HCT116 (cell line): ENCODE measurements at places on chromosomes 6 and 20.
A peak's percentile ranks its signal among the peaks of the same experiment; 100 is the strongest.

DNA sequence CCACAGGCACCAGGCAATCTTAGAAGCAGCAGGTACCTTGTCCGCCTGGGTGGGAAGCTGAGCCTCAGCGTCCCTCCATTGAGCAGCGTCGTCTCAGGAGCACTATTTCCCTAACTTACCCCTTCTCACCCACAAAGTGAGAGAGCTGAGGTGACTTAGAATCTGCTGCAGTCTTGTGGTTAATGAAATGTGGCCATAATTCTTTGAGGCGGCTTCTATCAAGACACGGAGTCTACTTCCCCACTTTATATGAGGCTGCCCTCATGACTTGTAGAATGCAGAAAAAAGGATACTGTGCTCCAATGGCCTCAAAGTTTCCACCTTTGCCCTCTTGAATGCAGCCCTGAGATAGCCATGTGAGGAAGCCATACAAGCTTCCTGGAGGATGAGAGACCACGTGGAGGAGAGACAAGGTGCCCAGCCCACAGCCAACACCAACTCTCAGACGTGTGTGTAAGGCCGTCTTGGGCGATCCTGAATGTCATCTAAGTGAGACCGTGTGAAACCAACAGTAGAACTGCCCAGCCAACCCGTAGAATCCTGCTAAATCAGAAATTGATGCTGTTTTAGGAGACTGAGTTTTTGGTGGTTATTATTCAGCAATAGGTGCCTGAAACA lies 9.1 kb upstream of the TAGAP start:
- DNase-seq = no peak

GRCh38 chr6:46684771-46685170 lies 2.9 kb upstream of the TDRD6 start:
- no peak for DNase-seq

DNA sequence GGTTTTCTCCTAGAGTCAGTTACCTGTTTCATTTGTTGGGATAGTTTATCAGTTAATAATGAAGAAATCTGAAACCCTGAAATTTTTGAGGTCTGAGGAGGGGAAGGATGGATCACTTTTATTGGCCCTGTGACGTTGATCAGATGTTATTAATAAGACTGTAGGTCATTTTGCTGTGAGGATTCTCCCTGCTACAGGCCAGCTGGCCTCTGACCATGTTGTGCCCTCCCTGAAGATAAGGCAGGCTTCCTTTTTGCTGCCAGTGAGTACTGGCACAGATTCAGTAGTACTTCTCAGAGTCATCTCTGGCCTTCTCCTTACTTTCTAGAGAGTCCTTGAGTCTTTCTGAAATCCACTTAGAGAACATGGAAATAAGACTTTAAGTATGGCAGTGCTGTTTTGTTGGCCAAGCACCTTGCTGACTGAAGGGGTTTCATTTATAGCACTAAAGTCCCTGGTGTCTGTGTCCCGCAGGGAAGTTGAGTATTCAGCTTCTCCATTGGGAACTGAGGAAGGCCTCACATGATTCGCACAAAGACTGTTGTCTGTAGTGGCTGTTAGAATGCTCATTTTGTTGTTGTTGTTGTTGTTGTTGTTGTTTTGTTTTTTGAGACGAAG lies 202.6 kb downstream of the DTNBP1 start:
- DNase-seq = no peak

GRCh38 chr20:9838378-9839295 lies at the start of gene PAK5:
Gene PAK5 (minus strand): TSS chr20:9839076. CDS start chr20:9644328, 194,748 bp downstream.
- peak; percentile 1 for DNase-seq

GRCh38 chr20:48825566-48825920 lies 2.3 kb downstream of the PREX1 start:
- DNase-seq = no peak

DNA sequence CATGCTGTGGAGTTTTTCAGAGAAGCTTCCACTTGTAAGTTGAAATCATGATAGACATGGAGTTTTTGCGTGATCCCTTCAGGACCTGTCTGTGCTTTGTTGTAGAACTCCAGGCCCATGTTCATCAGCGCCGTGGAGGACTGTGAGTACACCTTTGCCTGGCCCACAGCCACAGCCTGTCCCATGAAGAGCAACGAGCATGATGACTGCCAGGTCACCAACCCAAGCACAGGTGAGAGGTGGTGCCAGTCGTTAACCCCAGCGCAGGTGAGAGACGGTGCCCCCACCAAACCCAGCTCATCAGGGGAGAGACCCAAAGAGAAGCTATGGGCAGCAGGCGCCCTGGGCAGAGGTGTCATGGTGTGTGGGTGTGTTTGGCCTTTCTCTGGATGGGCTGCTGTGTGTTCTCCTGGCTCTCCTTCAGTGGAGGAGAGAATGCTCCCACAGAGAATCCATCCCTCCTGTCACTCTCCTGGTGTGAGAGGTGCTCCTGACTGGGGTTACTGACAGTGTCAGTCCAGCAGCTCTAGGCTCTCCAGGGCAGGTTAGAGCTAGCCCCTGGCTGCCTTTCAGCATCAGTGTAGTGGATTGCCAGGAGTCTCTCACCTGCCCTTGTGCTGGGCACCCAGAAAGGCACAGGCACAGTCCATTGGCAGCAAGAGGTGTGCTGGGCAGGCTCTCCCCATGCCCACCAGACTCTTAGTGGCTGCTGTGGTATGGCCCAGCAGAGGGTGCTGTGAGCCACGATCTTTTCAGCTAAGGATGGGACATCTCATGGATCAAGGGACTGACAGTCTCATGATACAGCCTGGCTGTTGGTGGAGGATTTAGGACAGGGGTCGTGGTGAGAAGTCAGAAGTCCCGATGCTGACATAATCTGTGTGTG lies 49.6 kb upstream of the SLC22A1 start:
- DNase-seq = no peak

DNA sequence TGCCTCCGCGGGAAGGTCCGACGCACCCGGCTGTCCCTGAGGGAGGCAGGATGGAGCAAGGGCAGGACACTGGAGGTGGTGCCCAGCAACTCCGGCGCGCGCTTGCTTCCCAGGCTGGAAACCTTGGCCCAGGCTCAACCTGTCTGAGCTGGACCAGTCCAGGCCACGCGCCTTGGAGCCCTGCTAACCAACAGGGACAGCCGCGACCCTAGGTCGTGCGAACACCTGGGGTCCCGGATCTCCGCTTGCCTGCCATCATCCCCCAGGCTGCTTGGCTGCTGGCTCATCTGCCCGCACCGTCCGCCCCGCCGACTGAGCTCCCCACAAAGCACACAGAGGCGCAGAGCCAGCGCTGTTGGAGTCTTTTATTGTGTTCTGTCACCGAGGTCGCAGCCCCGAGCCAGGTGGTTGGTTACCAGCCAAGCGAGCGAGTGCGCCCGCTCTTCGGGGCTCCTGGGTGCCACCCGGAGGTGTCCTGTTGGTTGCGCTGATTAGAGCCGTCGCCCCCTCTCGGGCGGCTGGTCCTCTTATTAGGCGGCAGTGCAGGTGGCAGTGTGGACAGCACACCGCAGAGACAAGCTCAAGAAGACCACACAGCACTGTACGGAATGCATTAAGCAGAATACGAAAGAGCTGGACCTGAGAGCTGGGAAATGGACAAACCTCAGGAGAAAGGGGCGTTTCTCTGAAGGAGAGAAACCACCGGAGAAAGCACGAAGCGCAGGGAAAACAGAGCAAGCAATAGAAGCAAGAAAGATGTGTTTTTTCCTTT lies 3.8 kb downstream of the COL12A1 start:
- DNase-seq = no peak

DNA sequence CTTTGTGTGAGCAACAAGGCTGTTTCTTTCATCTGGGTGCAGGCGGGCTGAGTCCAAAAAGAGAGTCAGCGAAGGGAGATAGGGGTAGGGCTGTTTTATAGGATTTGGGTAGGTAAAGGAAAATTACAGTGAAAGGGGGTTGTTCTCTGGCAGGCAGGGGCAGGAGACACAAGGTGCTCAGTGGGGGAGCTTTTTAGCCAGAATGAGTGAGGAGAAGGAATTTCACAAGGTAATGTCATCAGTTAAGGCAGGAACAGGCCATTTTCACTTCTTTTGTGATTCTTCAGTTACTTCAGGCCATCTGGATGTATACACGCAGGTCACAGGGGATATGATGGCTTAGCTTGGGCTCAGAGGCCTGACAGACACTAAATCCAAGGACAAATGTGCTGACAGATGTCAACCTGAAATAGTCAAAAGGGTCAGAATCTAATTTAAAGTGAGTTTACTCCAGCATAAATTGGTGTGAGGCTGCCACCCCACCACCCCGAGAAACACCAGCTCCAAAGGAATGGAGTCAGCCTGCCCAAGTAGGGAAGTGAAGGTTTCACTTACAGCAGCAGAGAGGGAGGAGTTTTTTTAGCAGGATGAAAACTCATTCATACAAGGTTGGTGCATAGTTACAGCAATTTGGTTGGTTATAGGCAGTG lies 560.0 kb upstream of the CDH4 start:
- no peak for DNase-seq

DNA sequence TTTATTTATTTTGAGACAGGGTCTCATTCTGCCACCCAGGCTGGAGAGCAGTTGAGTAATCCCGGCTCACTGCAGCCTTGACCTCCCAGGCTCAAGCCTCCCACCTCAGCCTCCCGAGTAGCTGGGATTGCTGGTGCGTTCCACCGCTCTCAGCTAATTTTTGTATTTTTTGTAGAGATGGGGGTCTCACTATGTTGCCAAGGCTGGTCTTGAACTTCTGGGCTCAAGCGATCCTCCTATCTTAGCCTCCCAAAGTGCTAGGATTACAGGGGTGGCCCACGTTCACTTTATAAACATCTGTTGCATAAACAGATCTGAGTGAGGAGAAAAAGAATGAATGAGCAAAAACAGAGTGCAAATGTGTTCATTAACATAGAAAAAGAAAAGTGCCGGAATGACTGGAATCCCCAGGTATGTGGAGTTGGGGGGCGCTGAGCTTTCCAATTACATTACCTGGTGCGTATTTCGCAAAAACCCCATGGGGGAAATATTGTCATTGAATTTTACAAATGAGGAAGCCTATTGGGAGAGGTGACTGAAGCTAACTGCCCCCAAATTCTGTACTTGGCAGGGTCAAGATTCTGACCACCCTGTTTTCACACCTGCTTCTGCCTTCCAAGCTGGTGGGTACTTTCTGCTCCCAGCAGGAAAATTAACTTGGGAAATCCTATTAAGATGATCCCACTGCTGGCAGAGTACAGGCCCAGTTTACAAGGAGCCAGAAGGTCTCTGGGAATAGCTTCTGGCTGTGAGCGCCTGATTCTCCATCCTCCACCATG lies 207.7 kb upstream of the JARID2 start:
- no peak for DNase-seq

DNA sequence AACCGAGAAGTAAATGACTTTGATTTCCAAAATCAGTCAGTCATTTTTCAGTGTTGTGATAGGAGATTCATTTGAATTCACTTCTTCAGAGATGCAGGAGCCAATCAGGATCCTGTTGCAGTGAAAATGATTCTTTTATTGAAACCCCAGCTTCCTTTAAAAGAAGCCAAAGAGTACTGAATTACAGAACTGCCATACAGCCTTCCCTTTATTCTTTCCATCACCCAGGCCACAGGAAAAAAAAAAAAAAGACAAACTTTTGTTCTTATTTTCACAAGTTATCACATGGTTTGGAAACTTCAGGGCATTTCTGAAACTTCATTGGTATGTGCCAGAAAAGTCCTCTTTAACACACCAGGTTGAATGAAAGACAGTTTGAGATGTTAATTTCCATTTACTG lies 1.8 kb upstream of the CARMIL1 start:
- no peak for DNase-seq

GRCh38 chr6:34201455-34202107 lies 35.1 kb upstream of the HMGA1 start:
- no peak for DNase-seq

DNA sequence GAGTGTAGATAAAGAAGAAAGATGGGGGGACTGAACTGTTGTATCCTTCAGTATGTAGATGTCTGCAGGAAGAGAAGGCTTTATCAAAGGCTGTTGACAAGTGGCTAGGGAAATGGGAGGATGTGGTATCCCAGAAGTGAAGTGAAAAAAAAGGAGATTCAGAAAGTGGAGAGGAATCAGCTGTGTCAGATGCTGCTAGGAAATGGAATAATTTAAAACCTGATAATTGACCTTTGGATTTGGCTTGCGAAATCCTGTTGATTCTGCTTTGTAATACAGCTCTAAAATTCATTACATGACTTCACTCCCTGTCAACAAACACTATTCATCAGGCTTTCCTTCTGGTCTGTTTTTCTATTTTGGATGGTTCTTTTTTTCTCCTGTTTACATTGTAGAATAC lies 41.7 kb downstream of the PHF3 start:
- no peak for DNase-seq

DNA sequence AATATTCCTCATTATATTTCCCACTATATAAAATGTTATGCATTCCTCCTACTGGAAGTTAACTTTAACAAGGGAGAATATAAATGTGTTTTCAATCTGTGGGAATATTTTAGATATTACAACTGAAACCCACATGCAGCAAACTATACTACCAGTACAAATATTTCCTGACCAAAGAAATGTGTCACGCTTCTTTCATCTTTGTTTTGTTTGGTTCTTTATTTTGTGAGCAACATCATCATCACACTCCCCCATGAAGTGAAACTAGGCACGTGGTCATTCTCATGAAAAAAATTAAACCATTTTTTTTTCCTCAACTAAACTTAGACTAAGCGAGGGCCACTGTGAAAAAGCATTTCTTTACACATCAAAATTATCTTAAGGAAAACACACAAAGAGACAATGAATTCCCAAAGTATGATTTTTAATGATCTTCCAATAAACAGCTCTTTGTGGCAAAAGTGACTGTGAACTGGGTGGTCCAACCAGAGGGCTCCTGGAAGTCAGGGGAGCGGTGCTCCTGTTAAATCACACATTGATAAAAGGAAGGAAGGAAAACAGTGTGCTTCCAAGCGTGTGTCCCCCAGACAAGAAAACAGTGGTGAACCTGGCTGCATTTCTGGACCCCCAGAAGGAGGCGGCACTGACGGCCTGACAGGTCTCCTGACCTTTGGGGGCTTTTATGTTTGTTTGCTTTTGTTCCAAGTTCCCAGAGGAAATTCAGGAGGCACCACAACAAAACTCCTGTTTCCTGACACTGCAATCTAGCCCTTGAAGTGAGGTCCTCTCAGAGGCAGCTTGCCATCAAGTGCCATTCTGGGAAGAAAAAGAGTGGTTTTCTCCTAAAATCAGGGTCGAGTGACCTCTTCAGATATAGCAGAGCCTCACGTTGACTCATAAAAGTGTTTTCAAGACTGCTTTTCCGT lies 166.8 kb upstream of the FOXQ1 start:
- DNase-seq = no peak

- DNase-seq = peak; percentile 80
These were observed 122.6 kb upstream of the MCHR2 start for GRCh38 chr6:100116411-100117194.

- DNase-seq = no peak
These were observed 53.1 kb downstream of the PREX1 start for GRCh38 chr20:48774696-48775095.
